ENCODE measurements at places on chromosomes 7 and 10. TPM values are rescaled to one million over a fixed set of nuclear protein-coding genes. Genes with fewer than 3 reads are reported as not detected.
A peak's percentile ranks its signal among the peaks of the same experiment; 100 is the strongest.

DNA sequence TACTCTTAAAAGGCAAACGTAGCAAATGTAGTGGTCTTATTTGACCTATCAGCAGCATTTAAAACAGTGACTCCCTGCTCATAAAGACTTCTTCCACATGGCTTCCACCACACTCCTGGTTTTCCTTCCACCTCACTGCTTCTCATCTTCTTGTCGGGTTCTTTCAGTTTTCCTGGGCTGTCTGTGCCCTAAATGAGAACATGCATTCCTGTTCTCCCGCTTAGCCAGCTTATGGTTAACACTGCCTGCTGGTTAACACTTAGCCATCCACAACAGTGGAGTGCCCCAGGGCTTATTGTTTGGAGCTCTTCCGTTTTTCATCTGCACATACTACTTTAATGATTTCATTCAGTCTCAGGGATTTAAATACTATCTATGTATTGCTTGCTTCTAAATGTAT lies 34.3 kb upstream of the EXOC6 start:
- no peak for DNase-seq

- DNase-seq, result no peak
Observed at GRCh38 chr7:15554081-15554480, 7.7 kb downstream of the AGMO start.

DNA sequence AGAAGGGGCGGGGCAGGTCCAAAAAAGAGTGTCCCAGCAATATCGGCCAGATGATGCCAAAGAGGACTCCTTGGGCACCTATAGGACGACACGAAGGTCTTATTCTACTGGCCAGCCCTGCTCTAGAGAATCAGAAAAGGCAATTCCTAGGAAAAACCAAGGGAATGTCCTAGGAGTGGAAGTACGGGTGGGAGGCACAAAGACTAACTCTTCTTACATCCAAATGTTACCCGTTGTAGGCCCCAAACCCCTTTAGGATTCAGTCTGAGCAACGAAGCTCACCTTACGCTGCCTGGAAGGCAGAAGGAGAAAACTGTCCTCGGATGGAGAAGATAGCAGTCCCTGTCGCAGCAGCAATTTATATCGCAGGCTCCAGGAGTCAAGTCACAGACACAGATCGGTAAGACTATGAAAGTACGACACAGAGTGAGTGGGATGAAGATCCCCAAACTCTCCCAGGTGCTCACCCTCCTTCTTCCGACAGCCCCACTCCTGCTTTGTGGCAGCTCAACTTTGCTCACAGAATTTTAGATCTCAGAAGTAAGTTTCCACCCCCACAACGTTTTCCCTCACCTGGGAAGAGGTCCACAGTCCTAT lies 558 bp downstream of the TCTN3 start:
- peak; percentile 31 for DNase-seq

- no peak for DNase-seq
Observed at GRCh38 chr7:3754493-3755341, 453.7 kb downstream of the SDK1 start.

Gene NODAL
- not detected for total RNA-seq

GRCh38 chr10:73998929-73999691 lies 1.2 kb downstream of the VCL start:
- DNase-seq, result no peak

DNA sequence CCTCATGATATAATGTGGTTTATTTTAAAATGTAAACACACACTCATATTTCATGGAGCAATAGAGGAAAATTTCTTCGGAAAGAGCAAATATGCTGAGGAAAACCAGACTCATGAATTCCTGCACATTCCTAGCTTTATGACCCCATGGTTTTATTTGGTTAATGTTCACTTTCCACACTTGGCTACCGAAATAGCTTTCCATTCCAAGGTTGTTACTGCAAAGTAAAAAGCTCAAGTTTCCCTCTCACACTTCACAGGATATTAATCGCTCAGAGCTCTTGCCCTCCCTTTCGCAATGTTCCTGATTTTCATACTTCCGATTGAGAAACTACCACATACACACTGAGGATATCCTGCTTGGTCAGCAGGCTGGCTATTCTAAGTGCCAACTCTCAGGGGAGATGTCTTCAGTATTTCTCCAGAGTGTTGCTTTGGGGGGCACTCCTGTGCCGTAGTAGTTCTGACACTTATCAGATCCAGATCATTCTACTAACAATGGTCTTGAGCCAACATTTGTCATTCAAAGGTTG lies 77.5 kb upstream of the STEAP1B start:
- DNase-seq, result no peak

DNA sequence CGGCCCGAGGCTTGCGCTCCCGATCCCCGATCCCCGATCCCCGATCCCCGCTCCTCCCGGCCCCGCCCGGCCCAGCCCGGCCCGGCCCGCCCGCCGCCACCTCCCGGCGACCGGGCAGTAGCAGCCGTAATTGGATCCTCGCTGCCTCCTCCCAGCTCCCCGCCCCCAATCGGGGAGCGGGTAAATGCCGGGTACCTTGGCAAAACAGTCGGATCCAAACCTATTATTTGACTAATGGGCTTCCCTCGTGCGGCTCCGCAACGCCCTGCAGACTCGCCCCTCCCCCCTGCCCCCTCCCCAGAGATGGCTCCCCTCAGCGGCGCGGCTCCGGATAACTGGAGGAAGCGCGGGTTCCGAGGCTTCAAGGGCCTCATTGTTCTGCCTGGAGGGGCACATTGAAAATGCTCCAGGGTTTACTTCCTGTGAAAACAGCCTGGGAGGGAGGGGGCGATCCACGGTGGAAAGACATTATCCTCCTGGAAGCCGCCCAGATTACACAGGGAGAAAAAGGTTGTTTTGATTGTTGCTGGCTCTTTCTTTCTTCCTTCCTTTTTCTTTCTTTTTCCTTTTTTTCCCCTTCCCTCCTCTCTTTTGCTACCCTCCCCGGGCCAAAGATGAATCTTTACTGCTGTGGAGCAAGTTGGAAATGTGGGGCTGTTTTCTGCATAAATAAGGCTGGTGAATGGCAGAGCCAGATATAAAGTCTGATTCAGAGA lies 94.7 kb upstream of the ZMIZ1 start:
- no peak for DNase-seq

GRCh38 chr7:128029405-128029995 lies 1.7 kb downstream of the LRRC4 start:
- no peak for DNase-seq

Gene PRKG1
- 2.5 TPM for total RNA-seq

- no peak for DNase-seq
Observed at GRCh38 chr7:151058781-151059366, 515 bp upstream of the SLC4A2 start.

All from esophagus squamous epithelium (tissue), 5 donors.